ENCODE measurements at places on chromosomes 11 and 22.
A peak's percentile ranks its signal among the peaks of the same experiment; 100 is the strongest.

DNA sequence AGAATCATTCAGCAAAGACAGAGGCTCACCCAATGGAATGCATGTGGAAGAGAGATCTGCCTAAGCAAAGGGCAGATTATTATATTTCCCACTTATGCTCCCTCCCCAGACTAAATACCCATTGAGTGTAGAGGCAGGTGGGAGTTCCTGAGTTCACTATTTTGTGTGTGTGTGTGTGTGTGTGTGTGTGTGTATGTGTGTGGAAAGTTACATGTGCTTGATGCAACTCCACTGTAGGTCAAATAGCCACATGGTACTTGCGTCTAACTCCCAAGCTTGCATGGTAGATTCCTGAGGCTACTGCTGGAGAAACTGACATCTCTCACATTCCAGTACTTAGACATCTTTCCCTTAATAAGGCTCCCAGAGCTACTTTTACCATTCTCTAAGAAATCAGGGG is 3.4 kb upstream of the COPB1 start:
- peaks cover 48% of the 10 kb centered on the region for H3K36me3 ChIP-seq
- H3K4me3 ChIP-seq = no peak overlapping the region
- DNase-seq = no peak

- peaks cover 59% of the 10 kb centered on the region for H3K4me1 ChIP-seq
- H3K36me3 ChIP-seq = peaks cover 20% of the 10 kb centered on the region
Measured at GRCh38 chr11:48045536-48045935, 65.2 kb downstream of the PTPRJ start.

DNA sequence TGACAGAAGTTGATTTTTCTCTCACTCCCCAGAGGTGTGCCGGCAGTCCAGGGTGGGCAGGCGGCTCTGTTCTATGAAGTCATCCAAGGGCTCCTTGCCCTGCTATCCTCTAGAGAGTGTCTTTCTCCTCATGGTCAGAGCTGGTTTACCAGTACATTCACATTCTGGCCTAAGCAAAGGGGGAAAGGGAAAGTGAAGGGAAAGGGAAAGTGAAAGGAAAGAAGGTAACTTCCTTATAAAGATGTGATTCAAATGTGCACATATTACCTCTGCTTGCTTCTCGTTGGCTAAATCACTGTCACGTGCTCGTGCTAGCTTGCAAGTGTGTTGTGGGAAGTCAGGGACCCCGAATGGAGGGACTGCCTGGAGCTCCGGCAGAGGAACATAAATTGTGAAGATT is 2.9 kb upstream of the HTATIP2 start:
- DNase-seq = peak; percentile 84
- H3K4me3 ChIP-seq = peak overlapping the region; percentile 3
- peaks cover 36% of the 10 kb centered on the region for H3K4me1 ChIP-seq
- H3K27ac ChIP-seq = no peak overlapping the region

- peaks cover 66% of the 10 kb centered on the region for H3K36me3 ChIP-seq
- peaks cover 45% of the 10 kb centered on the region for H3K4me1 ChIP-seq
- peak overlapping the region; percentile 98 for H3K4me3 ChIP-seq
- DNase-seq = no peak
- peak overlapping the region; percentile 100 for H3K27ac ChIP-seq
Measured at GRCh38 chr11:208917-209260, 1.4 kb downstream of the RIC8A start.

GRCh38 chr22:31861226-31861840 is 83.0 kb upstream of the YWHAH start:
- peaks cover 52% of the 10 kb centered on the region for H3K36me3 ChIP-seq
- no peaks in the 10 kb centered on the region for H3K4me1 ChIP-seq
- DNase-seq = no peak
- H3K27me3 ChIP-seq = no peaks in the 10 kb centered on the region
- H3K4me3 ChIP-seq = no peak overlapping the region

DNA sequence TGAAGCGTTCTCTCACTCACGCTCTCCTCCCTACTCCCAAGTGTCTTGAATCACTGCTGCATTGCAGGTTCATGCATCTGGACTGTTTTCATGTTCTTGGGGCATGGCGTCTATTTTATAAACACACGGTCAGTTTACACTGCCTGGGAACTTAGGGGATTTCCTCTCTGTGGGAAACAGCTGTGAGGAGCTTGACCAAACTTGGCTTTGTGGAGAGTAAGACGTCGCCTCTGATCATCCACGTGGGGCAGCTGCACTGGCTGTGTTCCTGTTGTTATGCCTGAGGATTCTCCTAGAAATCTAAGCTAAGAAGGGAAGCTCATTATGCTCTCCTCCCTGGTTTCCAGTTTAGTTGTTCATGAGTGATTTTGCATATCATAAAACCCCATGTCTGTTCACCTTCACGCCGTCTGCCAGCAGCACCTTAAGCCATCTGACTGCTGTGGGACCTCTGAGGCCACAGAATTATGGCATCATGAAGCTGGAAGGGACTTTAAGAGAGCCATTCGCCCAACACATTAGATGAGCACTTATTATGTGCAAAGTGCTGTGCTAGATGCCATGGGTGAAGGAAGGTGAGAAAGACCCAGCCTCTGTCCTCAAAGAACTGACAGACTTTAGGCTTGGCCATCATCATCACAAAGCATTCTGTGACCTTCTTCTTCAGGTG is 38.8 kb upstream of the POU2AF1 start:
- peaks cover 17% of the 10 kb centered on the region for H3K4me1 ChIP-seq
- no peak overlapping the region for H3K4me3 ChIP-seq
- no peaks in the 10 kb centered on the region for H3K36me3 ChIP-seq
- DNase-seq = no peak
- no peak overlapping the region for H3K27ac ChIP-seq

DNA sequence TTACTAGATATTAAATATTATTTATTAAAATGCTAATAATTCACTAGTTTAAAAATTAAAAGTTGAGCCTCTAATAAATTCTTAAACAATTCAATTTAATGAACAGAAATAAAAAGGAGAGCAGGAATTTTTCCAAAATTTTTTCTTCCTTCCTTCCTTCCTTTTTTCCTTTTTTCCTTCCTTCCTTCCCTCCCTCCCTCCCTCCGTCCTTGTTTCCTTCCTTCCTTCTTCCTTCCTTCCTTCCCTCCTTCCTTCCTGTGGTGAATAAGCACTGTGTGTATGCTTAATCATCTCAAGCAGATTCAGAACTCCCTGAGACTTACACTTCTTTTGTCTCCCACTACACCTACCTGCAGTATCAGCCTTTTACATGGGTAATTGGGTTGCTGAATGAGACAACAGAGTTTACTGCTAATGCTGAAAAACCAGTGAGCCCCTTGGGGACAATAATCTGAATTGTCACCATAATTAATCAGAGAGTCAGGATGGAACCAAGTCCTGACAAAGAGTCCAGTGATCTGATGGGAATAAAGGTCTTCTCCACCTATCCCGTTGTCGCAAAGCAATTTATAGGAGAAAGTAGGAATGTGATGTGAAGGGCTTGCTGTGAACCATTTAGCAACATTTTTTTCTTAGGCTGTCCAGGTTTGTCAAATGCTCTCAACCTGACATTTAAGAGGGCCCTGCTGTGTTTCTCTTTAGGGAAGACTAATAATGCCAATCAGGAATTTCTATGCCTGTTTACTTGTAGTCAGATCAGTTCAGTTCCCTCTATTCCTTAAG is 58.1 kb upstream of the CEP295 start:
- H3K27me3 ChIP-seq = no peaks in the 10 kb centered on the region
- DNase-seq = peak; percentile 19
- H3K36me3 ChIP-seq = no peaks in the 10 kb centered on the region
- peak overlapping the region; percentile 96 for H3K27ac ChIP-seq
- H3K4me1 ChIP-seq = peaks cover 43% of the 10 kb centered on the region

- H3K4me1 ChIP-seq = peaks cover 17% of the 10 kb centered on the region
- H3K27ac ChIP-seq = peak within 1 kb of the TSS; percentile 93
- peaks cover 8% of the 10 kb centered on the region for H3K36me3 ChIP-seq
- peak within 1 kb of the TSS; percentile 99 for H3K4me3 ChIP-seq
- no peak for DNase-seq
Measured at GRCh38 chr11:71927820-71928736, at the start of gene XNDC1N. TSS of gene XNDC1N (minus strand) at chr11:71928594. CDS start at chr11:71923353, 5,241 bp downstream.

GRCh38 chr11:82992223-82992622 is 79.5 kb downstream of the RAB30 start:
- H3K4me1 ChIP-seq = no peaks in the 10 kb centered on the region
- H3K36me3 ChIP-seq = no peaks in the 10 kb centered on the region
- H3K27me3 ChIP-seq = no peaks in the 10 kb centered on the region

DNA sequence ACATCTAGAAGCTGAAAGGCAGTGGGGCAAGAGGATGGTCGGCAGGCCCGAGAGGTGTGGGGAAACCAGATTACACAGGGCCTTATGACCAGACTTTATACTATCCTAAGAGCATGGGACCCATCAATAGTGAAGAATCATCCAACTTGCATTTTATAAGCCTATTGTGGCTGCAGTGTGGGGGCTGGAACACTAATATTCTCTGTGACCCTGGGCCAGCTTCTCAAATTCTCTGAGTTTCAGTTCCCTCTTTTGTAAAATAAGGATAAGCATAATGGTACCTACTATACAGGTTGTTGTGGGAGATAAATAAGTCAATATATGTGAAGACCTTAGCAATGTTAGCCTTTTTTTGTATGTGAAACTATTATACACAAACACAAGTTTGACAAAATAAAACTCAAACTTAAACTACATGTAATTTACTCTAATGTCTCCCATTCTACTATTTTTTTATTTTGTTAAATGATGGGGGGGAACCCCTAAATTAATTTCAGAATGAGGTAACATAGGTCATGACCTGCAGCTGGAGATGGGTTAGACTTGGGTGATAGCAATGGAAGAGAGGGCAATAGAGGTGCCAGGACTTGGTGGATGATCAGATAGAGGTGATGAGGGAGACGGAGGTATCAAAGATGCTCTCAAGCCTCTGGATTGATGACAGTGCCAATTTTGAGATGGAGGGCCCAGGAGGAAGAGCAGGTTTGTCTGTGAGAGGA is 30.1 kb downstream of the SMCO4 start:
- no peaks in the 10 kb centered on the region for H3K27me3 ChIP-seq
- H3K4me3 ChIP-seq = no peak overlapping the region
- no peak for DNase-seq
- H3K36me3 ChIP-seq = no peaks in the 10 kb centered on the region
- H3K4me1 ChIP-seq = peaks cover 21% of the 10 kb centered on the region

DNA sequence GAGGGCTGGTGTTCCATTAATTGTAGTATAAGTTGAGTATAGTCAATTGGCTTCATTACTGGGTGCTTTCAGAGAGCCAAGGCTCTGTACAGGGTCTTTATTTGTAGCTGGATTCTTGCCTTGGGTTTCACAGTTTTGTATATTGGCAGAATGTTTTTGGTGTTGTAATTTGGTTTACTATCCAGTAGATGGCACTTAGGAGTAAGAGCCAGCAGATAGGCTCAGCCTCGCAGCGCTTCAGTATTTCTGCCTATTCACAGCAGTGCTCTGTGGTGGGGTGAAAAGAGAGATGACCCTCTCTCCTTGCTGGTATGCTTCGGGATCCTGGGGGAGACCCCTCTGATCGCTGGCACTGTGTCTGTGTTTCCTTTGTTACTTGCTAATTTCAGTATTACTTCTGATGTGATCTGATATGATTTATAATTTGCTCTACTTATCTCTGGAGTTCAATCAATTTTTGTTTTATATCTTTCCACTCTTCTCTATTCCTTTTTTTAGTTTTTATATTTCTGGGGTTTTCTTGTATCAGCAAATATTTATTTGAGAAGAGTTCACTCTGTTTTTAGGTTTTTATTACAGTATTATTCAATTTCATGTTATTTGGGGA is 52.2 kb downstream of the ANO5 start:
- no peak overlapping the region for H3K27ac ChIP-seq
- H3K27me3 ChIP-seq = no peaks in the 10 kb centered on the region
- peak; percentile 13 for DNase-seq
- H3K4me1 ChIP-seq = no peaks in the 10 kb centered on the region
- H3K4me3 ChIP-seq = no peak overlapping the region

GRCh38 chr11:109996060-109996459 is 97.1 kb upstream of the ZC3H12C start:
- H3K27me3 ChIP-seq = no peaks in the 10 kb centered on the region
- no peak for DNase-seq
- no peaks in the 10 kb centered on the region for H3K36me3 ChIP-seq
- no peak overlapping the region for H3K4me3 ChIP-seq
- H3K27ac ChIP-seq = no peak overlapping the region

DNA sequence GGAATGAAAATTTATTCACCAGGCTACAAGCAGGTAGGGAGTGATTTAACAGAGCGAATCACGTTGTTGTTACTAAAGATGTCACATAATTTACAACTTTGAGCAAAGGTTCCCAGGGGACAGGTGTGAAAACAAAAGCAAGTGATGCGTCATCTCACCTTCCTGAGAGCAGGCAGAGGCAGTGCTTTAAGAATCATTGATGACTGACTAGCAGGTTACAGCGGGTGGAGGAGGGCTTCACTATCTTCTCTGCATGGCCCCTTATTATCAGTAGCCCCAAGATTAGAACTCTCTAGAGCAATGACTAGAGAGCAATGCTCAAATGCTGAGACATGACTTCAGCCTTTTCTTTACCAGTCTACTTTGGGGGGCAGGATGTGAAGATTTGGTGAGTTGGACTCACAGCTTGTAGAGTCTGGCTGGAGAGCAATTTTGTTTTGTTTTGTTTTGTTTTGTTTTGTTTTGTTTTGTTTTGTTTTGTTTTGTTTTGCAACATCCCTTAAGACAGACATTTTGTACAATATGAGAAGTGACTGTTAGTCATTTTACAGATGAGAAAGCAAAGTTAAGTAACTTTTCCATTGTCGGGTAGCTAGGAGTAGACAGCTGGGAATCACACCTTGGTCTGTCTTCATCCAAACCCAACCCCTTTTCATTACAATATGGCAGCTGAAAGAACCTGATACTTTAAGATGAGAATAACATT is 84.8 kb downstream of the SLC1A2 start:
- H3K36me3 ChIP-seq = no peaks in the 10 kb centered on the region
- DNase-seq = peak; percentile 63
- no peak overlapping the region for H3K4me3 ChIP-seq
- H3K4me1 ChIP-seq = peaks cover 20% of the 10 kb centered on the region
- no peaks in the 10 kb centered on the region for H3K27me3 ChIP-seq

DNA sequence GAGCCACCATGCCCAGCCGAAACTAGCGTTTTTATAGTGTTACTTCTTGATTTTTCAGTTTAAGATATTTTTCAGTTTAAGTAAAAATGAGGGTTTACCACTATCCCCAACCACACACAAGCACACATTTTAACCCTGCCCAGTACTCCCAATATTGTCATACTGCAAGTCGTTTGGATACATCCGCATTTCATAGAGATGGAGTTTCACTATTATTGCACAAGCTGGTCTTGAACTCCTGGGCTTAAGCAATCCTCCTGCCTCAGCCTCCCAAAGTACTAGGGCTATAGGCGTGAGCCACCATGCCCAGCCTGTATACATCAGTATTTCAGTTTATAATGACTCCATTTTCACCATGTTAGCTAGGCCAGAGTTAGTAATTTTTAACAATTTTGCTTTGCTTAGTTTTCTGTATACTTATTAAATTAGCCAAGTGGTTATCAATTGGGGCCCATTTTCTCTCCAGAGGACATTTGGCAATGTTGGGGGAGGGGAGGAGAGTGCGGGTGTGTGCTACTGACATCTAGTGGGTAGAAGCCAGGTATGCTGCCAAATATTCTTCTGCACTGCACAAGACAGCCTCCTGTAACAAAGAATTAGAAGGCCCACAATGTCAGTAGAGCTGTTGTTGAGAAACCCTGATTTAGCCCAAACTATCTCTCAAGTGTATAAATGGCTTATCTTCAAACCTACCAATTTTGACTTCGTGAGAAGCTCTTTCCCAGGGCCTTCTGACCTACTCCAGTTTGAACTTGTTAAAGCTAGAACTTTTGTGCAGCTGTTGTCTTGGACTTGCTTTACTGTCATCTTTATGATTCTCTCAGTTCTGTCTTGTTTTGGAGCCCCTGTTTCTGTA is 7.3 kb downstream of the USP47 start:
- H3K27me3 ChIP-seq = no peaks in the 10 kb centered on the region
- H3K4me1 ChIP-seq = peaks cover 13% of the 10 kb centered on the region
- no peak overlapping the region for H3K4me3 ChIP-seq
- no peak overlapping the region for H3K27ac ChIP-seq
- DNase-seq = peak; percentile 49
